ENCODE measurements at places on chromosomes 2 and 18.

- no peak for DNase-seq
Measured at GRCh38 chr2:162013514-162014475, 60.2 kb downstream of the DPP4 start.

DNA sequence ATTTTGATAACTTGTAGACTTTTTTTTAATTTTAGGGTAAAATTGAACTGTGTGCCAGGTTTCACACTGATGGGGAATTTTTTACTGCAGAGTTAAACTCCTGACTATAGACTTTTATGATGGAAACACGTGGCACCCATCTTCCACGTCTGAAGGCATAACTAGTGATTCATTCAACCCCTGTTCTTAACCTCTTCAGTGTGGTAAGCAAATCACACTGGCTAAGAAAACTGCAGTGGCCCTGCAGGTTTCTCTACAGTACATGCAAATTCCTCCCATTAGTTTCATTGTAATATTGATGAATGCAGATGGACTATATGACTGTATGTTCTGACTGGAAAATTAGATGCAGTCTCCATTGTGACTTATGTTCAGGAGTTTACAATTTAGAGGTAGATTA is 47.2 kb downstream of the SMAD4 start:
- DNase-seq = peak; percentile 64

DNA sequence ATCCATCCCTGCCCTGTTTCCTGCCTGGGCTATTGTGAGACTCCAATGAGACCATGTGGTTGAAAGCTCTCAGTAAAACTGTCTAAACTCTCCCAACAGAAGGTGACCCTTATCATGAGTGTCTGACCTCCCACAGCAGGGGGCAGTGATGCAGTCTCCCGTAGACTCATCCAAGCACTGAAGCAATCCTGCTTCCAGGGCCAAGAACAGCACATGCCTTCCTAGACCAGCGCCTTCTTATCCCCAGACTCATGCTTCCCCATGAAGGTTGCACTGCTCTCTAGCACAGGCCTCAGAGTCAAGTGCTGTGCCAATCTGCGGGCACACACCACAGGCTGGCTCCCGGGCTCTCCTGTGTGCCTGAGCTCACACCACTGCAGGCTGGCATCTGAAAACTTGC is 112.3 kb downstream of the TNS1 start:
- peak; percentile 91 for DNase-seq

GRCh38 chr18:23121133-23121532 is 14.2 kb upstream of the CABLES1 start:
- no peak for DNase-seq

DNA sequence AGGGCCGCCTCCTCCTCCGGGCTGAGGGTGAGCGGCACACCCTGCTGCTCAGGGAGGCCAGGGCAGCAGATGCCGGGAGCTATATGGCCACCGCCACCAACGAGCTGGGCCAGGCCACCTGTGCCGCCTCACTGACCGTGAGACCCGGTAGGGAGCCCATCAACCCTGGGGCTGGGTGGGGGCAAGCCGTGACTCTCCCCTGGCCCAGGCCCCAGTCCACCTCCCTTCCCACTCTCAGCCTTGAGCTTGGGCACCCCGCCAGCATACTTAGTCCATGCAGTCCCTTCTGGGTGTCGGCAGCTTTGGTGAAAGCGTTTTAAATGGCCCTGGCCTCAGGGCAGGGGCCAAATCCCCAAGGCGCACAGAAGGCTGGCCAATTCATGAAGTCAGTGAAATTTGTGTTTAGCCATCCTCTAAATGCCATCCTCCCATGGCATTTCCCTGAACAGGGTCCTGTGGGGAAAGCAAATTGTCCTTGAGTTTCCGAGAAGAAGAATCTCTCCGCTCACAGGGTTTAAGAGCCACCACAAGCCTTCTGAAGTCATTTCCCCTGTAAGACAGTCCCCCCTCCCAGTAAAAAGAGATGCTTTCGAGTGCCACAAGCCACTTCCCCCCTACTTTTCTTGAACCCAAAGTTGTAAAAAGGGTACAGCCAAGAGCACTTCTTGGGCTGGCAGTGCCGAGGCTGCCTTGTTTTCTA is 17.2 kb downstream of the SPEG start:
- no peak for DNase-seq

GRCh38 chr2:168097431-168097830 is 150.0 kb downstream of the STK39 start:
- DNase-seq = no peak

GRCh38 chr2:241199286-241199685 is 10.8 kb downstream of the ANO7 start:
- DNase-seq = no peak

DNA sequence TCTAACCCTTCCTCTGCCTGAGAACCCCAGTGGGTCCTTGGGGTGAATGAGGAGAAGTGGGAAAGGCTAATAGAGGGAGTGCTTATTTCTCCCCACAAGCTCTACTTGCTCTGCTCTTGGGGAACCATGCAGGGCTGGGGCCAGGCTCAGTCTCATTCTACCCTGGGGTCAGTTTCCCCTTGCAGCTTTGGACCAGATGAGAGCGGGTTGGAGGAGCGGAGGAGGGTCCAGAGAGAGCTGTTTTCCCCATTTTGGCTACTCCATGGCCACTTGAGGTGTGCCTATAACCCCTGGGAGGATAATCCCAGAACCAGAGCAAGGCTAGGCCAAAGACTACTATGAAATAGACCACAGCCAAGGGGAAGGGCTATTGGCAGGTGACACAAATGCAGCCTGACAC is 29.6 kb downstream of the PLB1 start:
- DNase-seq = no peak

DNA sequence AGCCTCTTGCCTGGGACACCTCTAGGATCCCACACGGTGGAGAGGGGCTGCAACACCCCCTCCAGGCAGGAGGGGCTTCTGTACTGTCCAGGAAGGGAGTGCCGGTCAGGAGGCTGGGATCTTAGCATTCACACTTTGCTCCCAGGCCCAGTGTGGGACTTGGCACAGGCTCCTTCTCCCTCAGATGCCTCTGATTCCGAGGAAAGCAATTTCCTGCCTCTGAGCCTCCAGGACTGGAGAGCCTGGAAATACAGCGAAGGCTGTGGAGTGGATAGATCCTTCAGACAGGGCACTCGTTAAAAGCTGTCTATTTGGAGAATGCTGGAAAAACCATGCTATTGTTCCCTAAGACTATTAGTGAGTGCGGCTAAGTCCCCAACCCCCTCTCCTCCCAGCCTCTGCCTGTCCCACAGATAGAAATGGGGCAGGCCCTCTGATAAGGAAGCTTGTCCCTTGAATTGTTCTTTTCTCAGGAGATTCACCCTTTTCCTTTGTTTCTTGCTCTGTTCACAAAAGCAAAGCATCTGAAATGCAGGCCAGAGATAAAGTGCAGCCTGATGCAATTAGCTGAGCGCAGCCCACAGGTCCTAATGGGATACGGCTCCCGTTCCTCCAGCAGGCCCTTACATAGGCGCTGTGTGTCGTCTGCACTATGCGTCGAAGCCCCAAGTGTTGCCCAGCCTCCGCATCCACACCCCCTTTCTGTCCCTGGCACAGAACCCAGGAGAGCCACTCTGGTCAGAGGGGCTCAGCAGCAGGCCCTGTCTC is 252.2 kb downstream of the KLHL29 start:
- peak; percentile 20 for DNase-seq

- DNase-seq = peak; percentile 87
Measured at GRCh38 chr2:54572262-54572635, 116.1 kb downstream of the SPTBN1 start.
